ENCODE measurements at places on chromosomes 6 and 20.

DNA sequence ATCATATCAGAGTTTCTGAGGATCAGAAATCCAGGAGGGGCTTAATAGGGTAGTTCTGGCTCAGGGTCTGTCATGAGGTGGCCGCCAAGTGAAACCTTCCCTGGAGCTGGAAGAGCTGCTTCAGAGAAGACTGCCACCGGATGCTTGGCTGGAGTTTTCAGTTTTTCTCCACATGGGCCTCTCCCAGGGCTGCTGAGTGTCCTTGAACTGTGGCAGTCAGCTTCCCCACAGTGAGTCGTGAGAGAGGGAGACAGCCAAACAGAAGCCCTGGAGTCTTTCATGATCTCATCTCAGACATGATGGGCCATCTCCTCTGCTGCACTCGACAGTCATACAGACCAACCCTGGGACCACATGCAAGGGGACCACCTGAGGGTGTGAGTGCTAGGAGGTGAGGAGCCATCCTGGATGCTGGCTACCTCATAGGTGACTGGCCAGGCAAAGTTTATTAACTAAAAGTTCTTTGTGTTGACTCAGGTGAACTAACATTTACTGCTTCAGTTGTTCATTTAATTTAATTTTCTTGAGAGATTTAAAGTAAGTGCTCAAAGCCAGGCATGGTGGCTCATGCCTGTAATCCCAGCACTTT is 71.5 kb downstream of the SHLD1 start:
- no peak overlapping the region for H3K4me3 ChIP-seq
- H3K36me3 ChIP-seq = no peaks in the 10 kb centered on the region
- no peaks in the 10 kb centered on the region for H3K4me1 ChIP-seq
- H3K27ac ChIP-seq = no peak overlapping the region
- H3K27me3 ChIP-seq = no peaks in the 10 kb centered on the region

GRCh38 chr20:59764037-59764436 is 159.7 kb downstream of the PHACTR3 start:
- no peak for DNase-seq
- H3K4me1 ChIP-seq = no peaks in the 10 kb centered on the region
- no peak overlapping the region for H3K4me3 ChIP-seq
- no peaks in the 10 kb centered on the region for H3K36me3 ChIP-seq

DNA sequence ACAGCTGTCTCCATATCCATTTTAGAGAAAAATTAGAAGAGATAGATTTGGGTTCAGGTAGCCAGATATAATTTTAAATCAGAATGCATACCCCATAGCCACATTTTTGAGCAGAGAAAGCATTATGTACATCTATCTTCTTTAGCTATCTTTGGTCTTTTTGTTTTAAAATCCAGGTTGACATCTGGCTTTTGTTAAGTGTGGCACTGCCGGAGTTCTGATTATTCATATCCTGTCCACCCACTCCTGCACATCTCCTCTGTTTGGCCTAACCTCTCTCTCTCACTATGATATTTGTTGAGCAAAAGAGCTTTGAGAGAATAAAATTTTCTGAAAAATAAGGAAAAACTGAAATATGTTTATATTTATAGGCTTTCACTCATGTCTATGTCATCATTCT is 189.7 kb downstream of the PACRG start:
- DNase-seq = no peak
- no peak overlapping the region for H3K4me3 ChIP-seq
- no peaks in the 10 kb centered on the region for H3K36me3 ChIP-seq
- no peaks in the 10 kb centered on the region for H3K27me3 ChIP-seq

GRCh38 chr6:111812060-111813038 is 60.9 kb downstream of the FYN start:
- no peak overlapping the region for H3K27ac ChIP-seq
- H3K27me3 ChIP-seq = no peaks in the 10 kb centered on the region
- H3K4me1 ChIP-seq = no peaks in the 10 kb centered on the region
- H3K36me3 ChIP-seq = no peaks in the 10 kb centered on the region

- no peak for DNase-seq
- no peak overlapping the region for H3K27ac ChIP-seq
- no peaks in the 10 kb centered on the region for H3K4me1 ChIP-seq
- no peak overlapping the region for H3K4me3 ChIP-seq
- no peaks in the 10 kb centered on the region for H3K36me3 ChIP-seq
These were observed 854.2 kb downstream of the PHF3 start for GRCh38 chr6:64489763-64490162.

GRCh38 chr6:148166339-148166968 is 176.2 kb upstream of the SASH1 start:
- no peak overlapping the region for H3K4me3 ChIP-seq
- no peak for DNase-seq
- no peaks in the 10 kb centered on the region for H3K4me1 ChIP-seq
- no peaks in the 10 kb centered on the region for H3K36me3 ChIP-seq
- no peaks in the 10 kb centered on the region for H3K27me3 ChIP-seq

DNA sequence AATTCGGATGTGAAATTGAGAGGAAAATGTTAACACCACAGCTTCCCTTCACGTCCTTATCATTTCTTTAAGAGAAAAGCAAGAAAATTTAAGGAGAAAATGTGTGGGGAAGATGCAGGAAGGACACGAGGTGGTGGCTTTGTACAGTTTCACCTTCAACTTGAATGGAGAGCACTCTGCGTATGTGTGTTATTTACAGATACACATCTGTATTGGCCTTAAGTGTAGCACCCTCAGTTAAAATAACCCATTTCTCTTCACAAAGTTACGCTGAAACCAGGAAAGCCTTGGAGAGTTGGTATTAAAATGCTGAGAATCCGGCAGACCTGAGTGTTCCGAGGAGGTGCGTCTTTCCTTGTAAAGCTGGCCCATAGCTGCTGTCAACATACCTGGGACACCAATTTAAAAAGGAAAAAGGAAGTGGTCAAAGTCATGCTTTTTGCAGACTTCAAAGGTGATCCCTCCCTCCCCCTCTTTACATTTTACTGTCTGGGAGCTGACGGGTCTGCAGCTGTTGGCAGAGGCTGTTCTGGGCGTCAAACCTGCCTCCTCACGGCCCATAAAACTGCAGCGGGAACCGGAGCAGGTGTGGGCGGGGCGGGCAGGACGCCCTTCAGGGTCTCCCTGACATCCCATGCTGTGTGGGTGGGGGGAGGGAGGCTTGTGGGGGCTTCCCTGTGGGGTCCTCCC is 61.3 kb upstream of the TBXT start:
- no peak for DNase-seq
- H3K27ac ChIP-seq = no peak overlapping the region
- no peak overlapping the region for H3K4me3 ChIP-seq
- no peaks in the 10 kb centered on the region for H3K36me3 ChIP-seq

- no peak overlapping the region for H3K4me3 ChIP-seq
- H3K27ac ChIP-seq = no peak overlapping the region
- H3K36me3 ChIP-seq = no peaks in the 10 kb centered on the region
- no peaks in the 10 kb centered on the region for H3K27me3 ChIP-seq
- DNase-seq = no peak
- H3K4me1 ChIP-seq = no peaks in the 10 kb centered on the region
These were observed 39.5 kb downstream of the ASXL1 start for GRCh38 chr20:32397567-32398084.
